ENCODE measurements at places on chromosomes 13 and 19. TPM values are rescaled to one million over a fixed set of nuclear protein-coding genes. Genes with fewer than 3 reads are reported as not detected.

Gene NPAS1
- polyA plus RNA-seq, result 0.77 TPM

Gene IL17D
- not detected for polyA plus RNA-seq

Gene KATNAL1
- 1.8 TPM for polyA plus RNA-seq

Gene IL11
- polyA plus RNA-seq, result not detected

Gene NXNL1
- not detected for polyA plus RNA-seq

Gene C3
- polyA plus RNA-seq, result 66.7 TPM

Gene SCGB2B2
- polyA plus RNA-seq, result not detected

Gene DACH1
- 1.8 TPM for polyA plus RNA-seq

DNA sequence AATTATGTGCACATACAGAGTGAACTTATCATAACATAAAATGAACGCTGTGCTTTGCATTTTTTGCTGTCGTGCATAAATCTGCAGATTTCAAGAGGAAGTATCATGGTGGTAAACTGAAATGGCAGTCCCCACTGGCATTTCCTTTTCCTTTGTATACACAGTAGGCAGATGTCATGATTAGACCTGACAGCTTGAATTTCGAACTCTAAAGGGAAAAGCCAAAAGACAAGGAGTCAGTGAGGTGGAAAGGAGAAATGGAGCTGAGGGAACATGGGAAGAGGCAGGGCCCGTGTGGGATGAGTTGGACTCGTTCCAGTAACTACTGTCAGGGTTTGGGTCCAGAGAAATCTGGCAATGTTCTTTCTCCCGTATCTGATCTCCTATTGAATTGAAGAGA, 454.1 kb upstream of the SGCG start:
- no peak overlapping the region for H3K4me3 ChIP-seq
- H3K36me3 ChIP-seq, result no peaks in the 10 kb centered on the region
- H3K27me3 ChIP-seq, result no peaks in the 10 kb centered on the region
- H3K27ac ChIP-seq, result no peak overlapping the region
- no peak for DNase-seq

DNA sequence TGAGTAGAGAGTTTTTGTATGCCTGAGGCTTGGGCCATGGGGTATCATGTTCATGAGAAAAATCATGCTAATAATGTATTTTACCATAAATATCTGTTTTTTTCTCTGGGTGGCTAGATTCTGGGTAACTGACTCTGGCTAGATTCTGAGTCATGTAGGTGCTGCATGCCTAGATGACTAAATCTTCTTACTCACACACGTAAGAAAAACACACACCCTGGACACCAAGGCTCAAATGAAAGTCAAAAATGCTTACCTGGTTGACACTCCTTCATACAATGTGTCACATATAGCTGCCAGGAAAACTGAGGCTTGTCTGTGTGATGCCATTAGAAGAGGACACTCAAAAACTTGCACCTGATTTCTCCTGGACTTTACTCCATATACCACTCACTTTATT, 597.4 kb upstream of the SLITRK1 start:
- no peak overlapping the region for H3K27ac ChIP-seq
- no peak for DNase-seq
- H3K36me3 ChIP-seq, result no peaks in the 10 kb centered on the region
- H3K27me3 ChIP-seq, result no peaks in the 10 kb centered on the region

GRCh38 chr13:51035978-51036377, 75.1 kb downstream of the C13orf42 start:
- no peaks in the 10 kb centered on the region for H3K4me1 ChIP-seq
- H3K27me3 ChIP-seq, result no peaks in the 10 kb centered on the region
- DNase-seq, result no peak
- H3K27ac ChIP-seq, result no peak overlapping the region
- H3K4me3 ChIP-seq, result no peak overlapping the region

DNA sequence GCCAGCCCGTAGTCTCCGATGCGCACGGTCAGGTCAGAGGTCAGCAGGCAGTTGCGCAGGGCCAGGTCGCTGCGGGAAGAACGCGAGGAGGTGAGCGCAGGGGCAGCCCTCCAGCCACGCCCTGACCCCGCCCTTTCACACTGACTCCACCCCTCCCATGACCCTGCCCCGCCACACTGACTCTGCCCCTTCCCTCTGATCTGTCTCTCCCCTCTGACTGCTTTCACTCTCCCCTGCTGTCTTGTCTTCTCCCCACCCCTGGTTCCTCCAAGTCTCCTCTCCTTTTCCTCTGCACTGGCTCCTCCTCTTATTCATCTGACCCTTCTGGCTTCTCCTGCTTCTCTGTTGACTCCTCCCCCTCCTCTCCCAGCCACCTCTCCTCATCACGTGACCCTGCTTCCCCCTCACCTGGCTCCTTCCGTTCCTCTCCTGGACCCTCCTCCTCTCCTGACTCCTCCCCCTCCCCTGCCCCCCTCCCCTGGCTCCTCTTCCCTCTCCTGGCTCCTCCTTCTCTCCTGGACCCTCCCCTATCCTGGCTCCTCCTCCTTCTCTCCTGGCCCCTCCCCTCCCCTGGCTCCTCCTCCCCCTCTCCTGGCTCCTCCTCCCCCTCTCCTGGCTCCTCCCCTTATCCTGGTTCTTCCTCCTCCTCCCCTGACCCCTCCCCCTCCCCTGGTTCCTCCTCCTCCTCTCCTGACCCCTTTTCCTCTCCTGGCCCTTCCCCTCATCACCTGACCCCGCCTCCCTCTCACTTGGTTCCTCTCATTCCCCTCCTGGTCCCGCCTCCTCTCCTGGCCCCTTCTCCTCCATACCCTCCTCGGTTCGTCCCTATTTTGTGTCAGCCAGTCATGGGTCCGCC, 9.9 kb downstream of the LMTK3 start:
- no peaks in the 10 kb centered on the region for H3K36me3 ChIP-seq
- H3K4me3 ChIP-seq, result no peak overlapping the region
- H3K4me1 ChIP-seq, result peaks cover 25% of the 10 kb centered on the region
- H3K27me3 ChIP-seq, result peaks cover 38% of the 10 kb centered on the region
- no peak for DNase-seq

- no peak for DNase-seq
- no peaks in the 10 kb centered on the region for H3K36me3 ChIP-seq
- no peak overlapping the region for H3K27ac ChIP-seq
- no peaks in the 10 kb centered on the region for H3K27me3 ChIP-seq
Measured at GRCh38 chr19:6442087-6442688, 8.6 kb upstream of the SLC25A41 start.

DNA sequence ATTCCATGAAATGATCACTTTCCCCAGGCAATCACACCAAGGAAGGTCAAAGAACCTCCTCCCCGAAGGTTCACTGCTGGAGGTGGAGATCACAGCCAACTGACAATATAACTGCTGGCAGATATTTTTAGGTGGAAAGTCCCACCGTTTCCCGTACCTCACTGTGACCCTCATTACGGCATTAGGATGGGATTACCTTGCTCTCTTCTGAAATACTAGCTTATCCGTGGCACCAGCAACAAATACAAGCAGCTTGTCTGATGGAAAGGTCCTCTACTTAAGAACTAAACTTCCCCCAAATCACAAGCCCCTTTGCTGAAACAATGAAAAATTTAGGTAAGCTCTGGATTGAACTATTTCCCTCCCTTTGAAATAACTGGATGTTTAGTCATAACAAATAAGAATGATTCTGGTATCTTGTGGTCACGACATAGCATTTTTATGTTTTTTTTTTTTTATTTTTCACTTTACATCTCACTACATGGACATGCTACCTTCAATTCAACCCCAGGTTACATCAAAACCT, 178.9 kb downstream of the COL4A1 start:
- peak overlapping the region; percentile 79 for H3K27ac ChIP-seq
- H3K4me3 ChIP-seq, result no peak overlapping the region
- no peak for DNase-seq
- peaks cover 15% of the 10 kb centered on the region for H3K4me1 ChIP-seq
- H3K27me3 ChIP-seq, result no peaks in the 10 kb centered on the region
- no peaks in the 10 kb centered on the region for H3K36me3 ChIP-seq

GRCh38 chr13:74115133-74115532, 19.1 kb downstream of the KLF12 start:
- no peaks in the 10 kb centered on the region for H3K27me3 ChIP-seq
- H3K36me3 ChIP-seq, result no peaks in the 10 kb centered on the region
- H3K4me1 ChIP-seq, result peaks cover 10% of the 10 kb centered on the region
- no peak overlapping the region for H3K4me3 ChIP-seq
- no peak for DNase-seq
- H3K27ac ChIP-seq, result no peak overlapping the region

DNA sequence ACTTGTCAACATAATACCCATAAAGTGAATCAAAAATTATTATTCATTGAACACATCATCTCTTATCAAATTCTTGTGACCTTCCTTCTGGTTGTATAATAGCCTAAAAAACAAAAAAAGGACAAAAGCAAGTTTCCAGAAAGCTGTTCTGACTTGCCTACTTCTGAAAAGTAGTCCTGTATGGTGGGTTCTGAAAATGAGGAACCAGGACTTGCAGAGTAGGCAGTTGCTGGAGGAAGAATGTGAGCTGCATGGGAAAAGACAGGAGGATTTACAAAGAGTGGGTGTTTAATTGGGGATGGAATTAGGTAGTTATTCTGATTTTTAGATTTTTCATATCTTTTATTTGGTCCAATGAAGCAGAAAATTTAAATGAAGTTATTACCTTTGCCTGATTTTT, 56.7 kb downstream of the RCBTB2 start:
- H3K27ac ChIP-seq, result no peak overlapping the region
- H3K27me3 ChIP-seq, result no peaks in the 10 kb centered on the region
- no peaks in the 10 kb centered on the region for H3K4me1 ChIP-seq
- no peak for DNase-seq

- no peak overlapping the region for H3K27ac ChIP-seq
- no peak for DNase-seq
- H3K4me1 ChIP-seq, result no peaks in the 10 kb centered on the region
- no peak overlapping the region for H3K4me3 ChIP-seq
- H3K36me3 ChIP-seq, result no peaks in the 10 kb centered on the region
Measured at GRCh38 chr13:37640499-37640898, 41.9 kb upstream of the POSTN start.

DNA sequence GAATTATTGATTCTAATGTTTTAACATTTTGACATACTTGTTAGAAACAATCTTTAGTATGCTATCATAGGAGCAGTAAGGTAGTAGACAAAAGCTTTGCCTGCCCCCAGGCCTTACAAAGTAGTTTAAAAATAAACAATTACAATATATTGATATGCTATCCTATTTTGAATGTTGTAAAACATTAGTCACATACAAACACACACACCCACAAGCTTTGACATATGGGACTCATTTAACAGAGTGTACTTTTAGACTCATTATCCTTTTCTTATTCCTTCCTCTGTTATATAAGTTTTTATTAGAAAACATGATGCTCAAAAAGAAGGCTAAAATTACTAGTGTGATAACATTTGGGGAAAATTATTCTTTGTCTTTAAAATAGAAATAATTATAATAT, 33.5 kb downstream of the UCHL3 start:
- no peaks in the 10 kb centered on the region for H3K36me3 ChIP-seq
- H3K4me1 ChIP-seq, result no peaks in the 10 kb centered on the region
- H3K4me3 ChIP-seq, result no peak overlapping the region
- H3K27me3 ChIP-seq, result no peaks in the 10 kb centered on the region

DNA sequence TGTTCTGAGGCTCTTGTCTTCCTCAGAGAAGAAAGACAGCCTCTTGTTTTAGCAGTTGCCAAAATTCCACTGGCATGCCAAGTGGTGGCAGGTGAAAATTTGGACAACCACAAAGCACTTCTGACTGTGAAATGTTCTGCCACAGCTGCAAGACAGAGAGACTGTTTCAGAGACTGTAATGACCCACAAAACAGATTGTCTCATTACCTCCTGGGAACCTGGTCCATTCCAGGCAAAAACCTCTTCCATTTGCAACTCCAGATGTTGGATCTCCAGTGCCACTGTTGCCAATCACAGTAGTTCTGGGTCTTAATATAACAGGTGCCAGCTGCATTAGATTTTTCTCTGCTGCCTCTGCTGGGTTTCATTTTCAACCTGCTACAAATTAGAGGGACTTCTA, 911.5 kb downstream of the UQCRFS1 start:
- H3K4me1 ChIP-seq, result no peaks in the 10 kb centered on the region
- no peaks in the 10 kb centered on the region for H3K27me3 ChIP-seq
- H3K4me3 ChIP-seq, result no peak overlapping the region
- no peak overlapping the region for H3K27ac ChIP-seq

- H3K36me3 ChIP-seq, result no peaks in the 10 kb centered on the region
- H3K27ac ChIP-seq, result no peak overlapping the region
Measured at GRCh38 chr13:64453831-64454230, 2776.3 kb downstream of the PCDH9 start.

- H3K36me3 ChIP-seq, result no peaks in the 10 kb centered on the region
- no peak overlapping the region for H3K27ac ChIP-seq
- no peaks in the 10 kb centered on the region for H3K27me3 ChIP-seq
- no peaks in the 10 kb centered on the region for H3K4me1 ChIP-seq
Measured at GRCh38 chr13:67204764-67205163, 25.4 kb downstream of the PCDH9 start.

GRCh38 chr13:21138561-21138960, 37.8 kb downstream of the SKA3 start:
- H3K4me1 ChIP-seq, result peaks cover 26% of the 10 kb centered on the region
- H3K4me3 ChIP-seq, result no peak overlapping the region
- DNase-seq, result no peak
- no peak overlapping the region for H3K27ac ChIP-seq

- no peaks in the 10 kb centered on the region for H3K27me3 ChIP-seq
- no peak overlapping the region for H3K27ac ChIP-seq
- DNase-seq, result no peak
- H3K4me3 ChIP-seq, result no peak overlapping the region
- H3K36me3 ChIP-seq, result no peaks in the 10 kb centered on the region
Measured at GRCh38 chr19:3075605-3076431, 13.5 kb upstream of the TLE5 start.

DNA sequence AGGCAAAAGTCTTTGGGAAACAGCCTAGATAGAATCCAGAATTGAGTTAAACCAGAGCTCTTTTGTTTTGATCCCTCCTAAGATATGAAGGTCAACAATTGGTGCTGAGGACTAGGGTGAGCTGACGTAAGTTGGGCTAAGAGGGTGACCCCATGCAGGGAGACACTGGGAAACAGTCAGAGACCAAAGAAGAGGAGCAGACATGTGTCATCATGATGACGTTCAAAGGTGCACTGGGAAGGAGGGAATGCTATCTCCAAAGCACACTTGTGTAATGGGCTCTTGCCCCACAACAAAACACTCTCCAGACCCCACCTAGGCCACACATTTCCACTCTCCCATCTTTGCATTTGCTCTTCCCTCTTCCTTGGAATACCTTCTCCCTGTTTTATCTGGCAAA, 481.4 kb downstream of the COG6 start:
- H3K27ac ChIP-seq, result no peak overlapping the region
- DNase-seq, result no peak
- no peak overlapping the region for H3K4me3 ChIP-seq
- H3K27me3 ChIP-seq, result no peaks in the 10 kb centered on the region

DNA sequence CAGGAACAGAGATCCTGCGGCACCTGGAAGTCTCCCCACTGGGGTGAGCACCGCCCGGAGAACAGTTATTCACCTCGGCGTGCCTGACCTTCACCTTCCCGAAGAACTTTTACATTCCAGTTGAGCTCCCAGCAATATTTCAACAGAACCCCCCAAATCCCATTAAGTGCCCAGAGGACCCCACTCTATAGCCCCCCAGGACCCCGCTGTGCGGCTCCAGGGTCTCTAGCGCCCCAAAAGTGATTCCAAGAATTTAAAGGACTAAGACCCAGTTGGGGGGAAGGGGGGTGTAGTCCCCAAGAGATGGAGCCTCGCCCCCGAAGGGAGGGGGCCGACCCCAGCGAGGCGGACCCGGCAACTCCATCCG, 480 bp downstream of the GPR108 start:
- peak overlapping the region; percentile 78 for H3K4me3 ChIP-seq
- DNase-seq, result no peak
- peaks cover 11% of the 10 kb centered on the region for H3K36me3 ChIP-seq
